ENCODE measurements at places on chromosomes 7 and 10.

GRCh38 chr7:22633286-22633953 is 93.6 kb upstream of the IL6 start:
- peaks cover 33% of the 10 kb centered on the region for H3K27me3 ChIP-seq
- no peak overlapping the region for H3K4me3 ChIP-seq
- H3K36me3 ChIP-seq = peaks cover under 1% of the 10 kb centered on the region
- DNase-seq = no peak

- no peak for DNase-seq
- no peaks in the 10 kb centered on the region for H3K4me1 ChIP-seq
- H3K36me3 ChIP-seq = no peaks in the 10 kb centered on the region
These were observed 17.2 kb upstream of the BMPER start for GRCh38 chr7:33888166-33888565.

DNA sequence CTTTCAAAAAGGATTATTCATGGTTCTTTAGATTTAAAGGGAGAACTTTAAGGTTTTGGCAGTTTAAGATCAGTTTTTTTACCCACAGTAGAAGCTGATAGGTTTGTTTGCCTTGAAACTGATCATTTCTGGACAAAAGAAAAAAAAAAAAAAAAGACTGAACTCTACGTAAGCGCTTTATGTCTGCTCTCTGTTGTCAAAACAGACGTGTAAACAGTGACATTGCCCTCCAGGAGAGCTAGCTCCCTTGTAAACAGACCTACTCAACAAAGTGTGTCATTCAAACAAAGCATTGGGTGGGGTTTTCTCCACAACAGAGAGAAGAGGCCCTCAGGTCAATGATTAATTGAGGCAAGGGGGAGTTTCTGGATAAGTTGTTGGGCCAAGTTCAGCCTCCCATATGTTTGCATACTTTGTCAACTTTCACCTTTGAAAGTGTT is 568.1 kb upstream of the LRRN3 start:
- no peaks in the 10 kb centered on the region for H3K4me1 ChIP-seq
- no peaks in the 10 kb centered on the region for H3K36me3 ChIP-seq
- H3K27ac ChIP-seq = no peak overlapping the region

GRCh38 chr7:4800487-4800886 is 25.1 kb downstream of the AP5Z1 start:
- H3K4me3 ChIP-seq = no peak overlapping the region
- no peak for DNase-seq
- peaks cover 5% of the 10 kb centered on the region for H3K36me3 ChIP-seq
- H3K27ac ChIP-seq = no peak overlapping the region

DNA sequence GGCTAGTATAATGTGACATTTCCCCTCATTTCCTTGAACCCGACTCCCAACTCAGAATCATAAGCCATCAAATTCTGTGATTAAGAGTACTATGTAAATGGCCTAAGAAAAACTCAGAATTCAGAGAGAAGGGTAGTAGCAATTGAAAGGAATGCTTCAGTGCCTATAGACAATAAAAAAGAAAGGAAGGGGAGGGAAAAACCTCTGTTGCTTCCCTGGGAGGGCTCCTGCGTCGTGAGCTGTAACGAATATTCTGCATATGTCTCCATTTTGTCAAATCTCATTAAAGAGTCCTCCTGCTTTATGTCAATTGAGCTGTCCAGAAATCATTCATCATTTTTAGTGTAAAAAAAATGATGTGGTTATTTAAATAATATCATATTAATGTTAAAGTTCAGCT is 223.0 kb downstream of the VTI1A start:
- no peak overlapping the region for H3K27ac ChIP-seq
- no peaks in the 10 kb centered on the region for H3K27me3 ChIP-seq
- H3K36me3 ChIP-seq = peaks cover 18% of the 10 kb centered on the region
- no peak for DNase-seq
- H3K4me3 ChIP-seq = no peak overlapping the region
- H3K4me1 ChIP-seq = no peaks in the 10 kb centered on the region

All from central memory CD8-positive, alpha-beta T cell (primary cell).